ENCODE measurements at places on chromosomes 12 and 14.

- DNase-seq, result no peak
These were observed 294.3 kb upstream of the MGAT4C start for GRCh38 chr12:86550218-86551145.

- DNase-seq, result peak; percentile 29
These were observed 10.5 kb upstream of the SSTR1 start for GRCh38 chr14:38197001-38197783.

DNA sequence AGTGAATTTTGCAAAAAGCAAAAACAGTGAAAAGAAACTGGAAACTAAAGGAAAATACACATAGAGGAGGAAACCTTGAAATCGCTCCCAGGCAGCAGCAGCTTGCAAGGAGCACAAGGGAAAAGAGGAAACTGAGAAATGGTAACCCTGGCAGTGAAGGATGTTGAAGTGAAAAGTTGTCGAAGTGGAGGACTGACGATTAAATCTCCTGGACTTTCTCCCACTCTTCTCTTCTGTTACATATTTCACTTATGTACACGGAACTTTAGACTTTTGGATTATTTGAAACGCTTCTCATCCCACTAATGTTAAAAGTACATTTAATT lies 388.8 kb upstream of the USP15 start:
- peak; percentile 41 for DNase-seq

DNA sequence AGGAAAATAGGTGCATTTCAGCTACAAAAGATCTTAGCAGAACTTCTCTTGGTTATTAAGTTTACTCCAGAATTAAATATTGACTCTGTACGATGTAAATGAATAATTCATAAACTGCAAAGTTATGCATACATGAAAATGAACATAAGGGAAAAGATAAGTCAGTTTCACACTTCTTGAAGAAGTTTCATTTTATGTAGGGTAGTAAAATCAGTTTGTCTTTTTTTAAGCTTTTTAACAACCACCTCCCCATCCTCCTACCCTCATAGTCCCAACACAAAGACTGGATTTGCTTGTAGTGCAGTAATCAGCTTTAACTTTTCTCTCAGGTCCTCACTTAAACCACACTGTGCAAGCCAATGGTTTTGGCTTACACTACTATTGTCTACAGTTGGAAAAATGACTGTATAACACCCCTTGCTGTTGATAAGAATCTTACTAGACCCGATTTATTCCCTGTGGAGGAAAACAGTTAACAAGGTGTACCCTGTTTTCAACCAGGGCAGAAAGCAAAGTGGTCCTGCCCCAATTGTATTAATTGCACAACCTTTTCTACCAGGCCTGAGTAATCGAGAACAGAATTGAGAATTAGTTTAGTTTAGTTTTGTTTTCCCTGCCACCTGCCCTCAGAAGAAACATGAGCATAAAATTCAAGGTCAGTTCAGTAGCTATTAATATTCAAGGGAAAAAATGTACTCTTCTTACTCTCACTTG lies 44.1 kb downstream of the NIN start:
- no peak for DNase-seq

DNA sequence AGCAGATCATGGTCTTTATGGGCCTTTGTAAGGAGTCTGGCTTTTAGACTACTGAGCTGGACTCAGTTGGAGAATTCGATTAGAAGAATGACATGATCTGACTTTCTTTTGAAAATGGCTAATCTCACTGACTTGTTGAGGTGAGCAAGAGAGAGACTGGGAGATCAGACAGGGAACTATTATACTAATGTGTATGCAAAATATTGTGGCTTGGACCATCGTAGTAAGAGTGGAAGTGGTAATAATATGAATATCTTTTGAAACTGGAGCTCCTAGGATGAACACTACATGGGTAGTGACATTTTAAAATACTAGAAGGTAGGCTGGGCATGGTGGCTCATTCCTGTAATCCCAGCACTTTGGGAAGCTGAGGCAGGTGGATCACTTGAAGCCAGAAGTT lies 56.2 kb upstream of the CCT2 start:
- DNase-seq, result no peak

DNA sequence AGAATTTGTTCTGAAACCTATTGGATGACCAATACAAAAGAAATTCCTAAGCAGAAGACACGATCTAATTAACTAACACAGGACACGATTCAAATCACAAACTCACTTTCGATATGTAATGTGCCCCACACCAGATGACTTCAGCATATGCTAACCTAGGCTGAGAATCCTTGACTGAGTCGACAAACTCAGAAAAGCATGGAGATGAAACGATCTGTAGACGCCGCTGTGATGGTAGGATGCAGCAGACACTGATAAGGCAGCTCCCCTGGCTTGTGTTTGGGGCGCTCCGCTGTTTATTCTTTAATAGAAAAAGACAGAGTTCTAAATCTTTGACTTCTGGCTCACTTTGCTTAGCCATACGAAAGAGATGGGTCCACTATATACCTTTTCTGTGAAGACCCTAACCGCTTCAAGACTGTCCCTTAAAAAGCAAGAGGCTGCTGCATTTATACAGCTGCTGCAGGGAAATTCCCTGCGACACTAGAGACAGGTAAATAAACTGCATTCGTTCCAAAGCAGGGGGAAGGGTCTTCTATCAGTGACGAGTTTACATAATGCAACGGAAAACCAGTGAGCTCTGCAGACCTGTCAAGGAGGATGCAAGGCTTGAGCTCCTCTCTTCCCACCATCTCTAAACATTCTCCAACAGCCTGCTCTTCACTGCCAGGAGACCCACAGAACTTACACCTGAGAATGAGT lies 929 bp downstream of the CHD8 start:
- DNase-seq, result peak; percentile 20

DNA sequence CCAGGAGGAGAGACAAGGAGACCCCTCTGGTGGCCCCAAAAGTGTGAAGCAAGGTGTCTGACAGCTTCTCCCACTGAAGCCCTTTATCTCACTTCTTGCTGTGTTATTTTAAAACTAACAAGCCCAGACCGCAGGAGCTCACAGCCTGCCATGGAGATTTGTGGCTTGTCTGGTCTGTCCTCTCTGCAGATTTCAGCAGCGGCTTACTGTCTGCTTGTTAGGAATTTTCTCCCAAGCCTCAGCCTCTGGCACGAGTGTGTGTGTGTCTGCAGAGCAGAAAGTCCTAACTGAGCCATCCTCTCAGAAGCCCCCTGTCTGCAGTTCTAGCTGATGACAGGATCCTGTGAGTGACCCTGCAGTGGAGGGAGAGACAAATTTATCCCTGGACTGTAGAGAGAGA lies 87.9 kb upstream of the HSPB8 start:
- DNase-seq, result no peak

GRCh38 chr12:8987163-8987562 lies 2.2 kb upstream of the KLRG1 start:
- peak; percentile 3 for DNase-seq

DNA sequence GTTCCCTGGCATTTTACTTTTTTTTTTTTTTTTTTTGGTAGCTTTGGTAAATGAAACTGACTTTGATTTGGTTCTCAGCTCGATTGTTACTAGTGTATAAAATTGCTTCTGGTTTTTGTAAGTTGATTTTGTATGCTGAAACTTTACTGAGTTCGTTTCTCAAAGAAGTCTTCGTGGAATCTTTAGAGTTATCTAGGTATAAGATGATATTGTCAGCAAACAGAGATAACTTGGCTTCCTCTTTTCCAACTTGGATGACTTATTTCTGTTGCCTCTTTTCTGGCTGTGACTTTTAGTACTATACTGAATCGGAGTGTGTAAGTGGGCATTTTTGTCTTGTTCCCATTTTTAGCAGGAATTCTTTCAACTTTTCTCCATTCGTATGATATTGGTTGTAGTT lies 28.1 kb downstream of the USP15 start:
- no peak for DNase-seq

GRCh38 chr12:52202361-52203078 lies 10.7 kb upstream of the KRT80 start:
- DNase-seq, result peak; percentile 71

DNA sequence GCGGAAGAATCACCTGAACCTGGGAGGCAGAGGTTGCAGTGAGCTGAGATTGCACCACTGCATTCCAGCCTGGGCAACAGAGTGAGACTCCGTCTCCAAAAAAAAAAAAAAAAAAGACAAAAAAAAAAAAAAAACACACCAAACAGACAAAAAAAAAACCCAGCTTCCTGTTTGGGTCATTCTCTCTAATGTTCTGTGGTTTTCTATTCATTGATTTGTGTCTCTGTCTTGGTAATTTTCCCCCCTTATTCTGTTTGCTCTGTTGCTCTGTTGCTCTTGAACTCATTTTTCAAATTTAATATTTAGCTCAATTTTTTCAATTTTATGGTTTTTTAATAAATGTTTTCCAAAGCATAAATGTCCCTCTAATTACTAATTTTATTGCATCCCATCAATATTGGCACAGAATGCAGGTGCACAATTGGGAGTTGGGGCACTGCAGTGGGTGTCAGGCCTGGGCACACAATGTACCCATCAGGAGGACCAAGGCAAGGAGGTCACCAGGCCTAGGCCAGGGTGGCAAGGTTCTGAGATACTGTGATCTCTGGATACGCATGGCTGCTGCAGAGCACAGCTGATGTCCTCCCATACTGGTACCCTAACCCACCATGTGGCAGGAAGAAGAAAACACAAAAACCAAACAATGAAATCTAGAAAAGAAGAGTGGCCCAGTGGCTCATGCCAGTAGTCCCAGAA lies 8.0 kb upstream of the GNPTAB start:
- no peak for DNase-seq

GRCh38 chr14:22980672-22981089 lies 1.7 kb downstream of the AJUBA start:
- DNase-seq, result no peak

- DNase-seq, result no peak
These were observed 20.4 kb downstream of the TMTC1 start for GRCh38 chr12:29763301-29763683.

- DNase-seq, result peak; percentile 13
These were observed 12.5 kb downstream of the GNS start for GRCh38 chr12:64746663-64747062.

GRCh38 chr14:90519262-90519920 lies 122.6 kb downstream of the CALM1 start:
- DNase-seq, result no peak

DNA sequence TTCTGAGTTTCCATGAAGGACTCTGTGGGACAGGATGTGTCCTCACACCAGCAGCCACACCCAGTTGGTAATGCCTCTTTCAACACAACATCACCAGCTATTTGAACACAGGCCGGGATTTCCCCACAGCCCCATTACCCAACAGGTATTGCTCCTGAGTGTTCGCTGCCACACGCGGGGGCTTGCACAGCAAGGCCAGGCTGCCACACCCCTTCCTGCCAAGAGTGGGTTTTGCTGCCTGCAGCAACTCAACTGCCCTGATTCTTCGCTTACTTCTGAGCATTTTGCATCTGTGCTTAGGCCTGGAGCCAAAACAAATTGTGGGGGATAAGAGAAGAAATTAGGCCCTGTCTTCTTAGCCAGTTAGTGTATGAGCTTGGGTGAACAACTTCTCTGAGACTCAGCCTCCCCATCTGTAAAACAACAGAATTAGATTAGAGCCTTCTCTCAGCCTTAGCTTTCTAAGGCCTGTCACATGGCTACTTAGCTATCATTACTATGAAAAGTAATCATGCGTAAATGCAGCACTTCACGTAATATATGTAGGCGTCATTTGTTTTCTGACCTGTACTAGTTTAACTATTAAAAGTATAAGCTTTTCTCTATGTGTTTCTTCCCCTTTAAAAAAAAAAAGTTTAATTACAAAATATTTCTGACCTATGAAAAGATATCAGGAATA lies 20.0 kb downstream of the CKAP4 start:
- no peak for DNase-seq

DNA sequence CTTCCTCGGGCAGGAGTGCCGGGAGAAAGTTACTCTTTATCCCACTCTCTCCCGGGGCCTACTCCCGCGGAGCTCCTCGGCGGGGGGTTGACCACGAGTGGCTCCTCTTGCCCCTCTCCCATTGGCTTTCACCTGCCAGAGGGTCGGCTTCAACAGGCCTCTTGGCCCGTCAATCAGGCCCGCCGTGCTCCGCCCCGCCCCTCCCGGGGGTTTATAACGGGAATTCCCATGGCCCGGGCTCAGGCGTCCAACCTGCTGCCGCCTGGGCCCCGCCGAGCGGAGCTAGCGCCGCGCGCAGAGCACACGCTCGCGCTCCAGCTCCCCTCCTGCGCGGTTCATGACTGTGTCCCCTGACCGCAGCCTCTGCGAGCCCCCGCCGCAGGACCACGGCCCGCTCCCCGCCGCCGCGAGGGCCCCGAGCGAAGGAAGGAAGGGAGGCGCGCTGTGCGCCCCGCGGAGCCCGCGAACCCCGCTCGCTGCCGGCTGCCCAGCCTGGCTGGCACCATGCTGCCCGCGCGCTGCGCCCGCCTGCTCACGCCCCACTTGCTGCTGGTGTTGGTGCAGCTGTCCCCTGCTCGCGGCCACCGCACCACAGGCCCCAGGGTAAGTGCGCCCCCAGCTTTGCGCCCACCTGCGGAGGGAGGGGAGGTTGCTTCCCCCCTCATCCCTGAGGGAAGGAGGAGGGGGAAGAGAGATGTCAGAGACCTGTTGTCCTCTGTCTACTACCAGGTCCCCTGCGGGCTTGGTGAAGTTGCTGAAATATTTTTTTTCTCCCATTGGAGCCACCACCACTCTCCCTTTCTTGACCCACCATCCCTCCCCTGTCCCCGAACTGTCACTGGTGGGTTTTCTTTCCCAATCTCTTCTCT lies at the start of gene SMOC1:
Gene SMOC1 (plus strand): TSS at position 242 of the 869 bp plus-strand sequence. CDS start 263 bp downstream, at position 505.
- no peak for DNase-seq

DNA sequence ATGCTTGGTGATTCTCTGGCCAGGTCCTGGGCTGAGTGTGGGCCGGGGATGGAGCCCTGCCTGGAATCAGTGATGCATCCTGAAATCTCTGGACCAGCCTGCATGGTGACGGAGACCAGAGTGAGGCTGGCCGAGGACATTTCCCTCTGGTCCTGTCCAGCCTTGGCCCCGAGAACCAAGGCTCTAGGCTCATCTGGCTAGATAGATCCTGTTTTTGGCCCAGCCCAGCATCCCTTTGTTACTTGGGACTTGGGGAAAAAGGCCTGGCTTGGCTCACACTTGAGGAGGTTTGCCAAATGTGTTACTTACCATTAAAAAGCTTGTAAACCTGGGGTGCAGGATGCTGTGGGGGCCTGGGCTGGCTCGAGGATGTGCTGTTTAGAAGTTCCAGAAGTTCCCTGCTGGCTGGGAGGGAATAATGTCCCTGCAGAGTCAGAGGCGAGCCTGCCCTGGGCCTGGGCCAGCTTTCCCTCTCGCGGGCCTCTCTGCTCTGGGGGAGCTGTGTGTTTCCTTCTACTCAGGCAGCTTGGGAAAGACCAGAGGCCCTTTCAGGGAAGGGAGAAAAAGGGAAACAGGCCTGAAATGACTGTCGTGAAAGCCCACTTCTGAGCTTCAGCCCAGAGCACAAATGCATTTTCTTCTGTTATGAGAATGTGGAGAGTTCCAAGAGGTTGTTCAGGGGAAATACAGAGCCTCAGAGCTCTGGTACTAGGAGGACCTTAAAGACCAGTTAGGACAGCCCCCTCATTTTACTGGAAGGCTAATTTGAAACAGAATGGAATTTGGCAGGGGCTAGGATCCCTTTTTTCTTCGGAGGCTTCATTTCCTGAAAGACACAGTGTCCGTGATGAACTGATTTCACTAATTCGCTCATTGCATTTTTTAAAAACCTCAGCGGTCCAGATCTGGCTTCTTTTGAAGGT lies 47.2 kb upstream of the CTDSP2 start:
- peak; percentile 91 for DNase-seq

- no peak for DNase-seq
These were observed 225.0 kb downstream of the SPTSSA start for GRCh38 chr14:34237081-34237480.

- DNase-seq, result no peak
These were observed 29.0 kb downstream of the CCDC60 start for GRCh38 chr12:119363490-119363889.
